ENCODE measurements at places on chromosomes 16 and 17.

DNA sequence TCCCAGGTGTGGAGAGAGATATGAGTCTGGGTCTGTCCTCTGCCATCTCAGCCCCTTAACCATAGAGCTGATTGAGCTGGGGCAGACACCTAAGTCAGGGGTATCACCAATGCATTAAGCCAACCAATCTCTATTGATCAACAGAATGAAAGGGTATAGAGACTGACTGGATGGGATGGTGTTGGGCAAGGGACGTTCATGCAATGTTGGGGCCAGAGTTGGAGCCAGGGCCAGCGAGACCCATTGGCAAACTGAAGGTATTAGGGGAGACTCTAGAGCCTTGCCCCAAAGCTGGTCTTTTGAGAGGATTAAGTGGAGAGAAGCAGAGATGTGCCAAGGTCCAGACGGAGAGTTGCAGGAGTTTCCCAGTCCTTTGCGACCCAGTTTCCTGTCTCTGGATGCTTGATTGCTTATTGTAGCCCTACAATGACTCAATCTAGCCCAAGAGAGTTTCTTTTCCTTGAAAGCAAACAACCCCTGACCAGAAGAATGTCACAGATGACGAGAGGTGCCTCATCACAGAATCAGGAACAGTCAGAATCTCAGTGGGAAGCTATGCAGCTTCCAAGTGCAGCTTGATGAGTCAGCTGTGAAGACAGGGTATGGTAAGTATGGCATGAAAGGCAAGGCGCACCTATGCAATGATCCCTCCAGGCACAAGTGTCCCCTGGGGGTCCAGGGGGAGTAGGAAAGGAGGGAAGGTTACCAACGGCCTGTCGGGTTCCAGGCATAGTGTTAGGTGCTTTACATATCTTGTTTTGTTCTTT, 137.2 kb downstream of the UTP18 start:
- DNase-seq = peak; percentile 43
- H3K4me1 ChIP-seq = peaks cover 4% of the 10 kb centered on the region
- no peaks in the 10 kb centered on the region for H3K36me3 ChIP-seq
- H3K27ac ChIP-seq = no peak overlapping the region

- peaks cover 2% of the 10 kb centered on the region for H3K4me1 ChIP-seq
- H3K4me3 ChIP-seq = no peak overlapping the region
- no peak for DNase-seq
- no peaks in the 10 kb centered on the region for H3K36me3 ChIP-seq
Measured at GRCh38 chr16:1101573-1102332, 5.7 kb upstream of the C1QTNF8 start.

- H3K4me1 ChIP-seq = no peaks in the 10 kb centered on the region
- H3K27me3 ChIP-seq = no peaks in the 10 kb centered on the region
- H3K36me3 ChIP-seq = no peaks in the 10 kb centered on the region
- DNase-seq = no peak
Measured at GRCh38 chr17:80811181-80812105, 180.2 kb upstream of the CHMP6 start.

- no peaks in the 10 kb centered on the region for H3K36me3 ChIP-seq
- no peak overlapping the region for H3K27ac ChIP-seq
- no peaks in the 10 kb centered on the region for H3K4me1 ChIP-seq
- H3K4me3 ChIP-seq = no peak overlapping the region
Measured at GRCh38 chr16:51849715-51850114, 697.2 kb downstream of the TOX3 start.

- no peak for DNase-seq
- H3K4me1 ChIP-seq = no peaks in the 10 kb centered on the region
- no peak overlapping the region for H3K4me3 ChIP-seq
- peaks cover 6% of the 10 kb centered on the region for H3K36me3 ChIP-seq
- H3K27ac ChIP-seq = no peak overlapping the region
Measured at GRCh38 chr16:4654011-4654963, 29.7 kb downstream of the MGRN1 start.

- no peaks in the 10 kb centered on the region for H3K27me3 ChIP-seq
- H3K4me1 ChIP-seq = no peaks in the 10 kb centered on the region
- no peak for DNase-seq
- no peaks in the 10 kb centered on the region for H3K36me3 ChIP-seq
- H3K4me3 ChIP-seq = no peak overlapping the region
- H3K27ac ChIP-seq = no peak overlapping the region
Measured at GRCh38 chr16:78390092-78390491, 290.6 kb downstream of the WWOX start.
